ENCODE measurements at places on chromosomes 13 and 19. TPM values are rescaled to one million over a fixed set of nuclear protein-coding genes. Genes with fewer than 3 reads are reported as not detected.

- DNase-seq: peak; percentile 87
These were observed 173.8 kb upstream of the SOX1 start for GRCh38 chr13:111893071-111893606.

DNA sequence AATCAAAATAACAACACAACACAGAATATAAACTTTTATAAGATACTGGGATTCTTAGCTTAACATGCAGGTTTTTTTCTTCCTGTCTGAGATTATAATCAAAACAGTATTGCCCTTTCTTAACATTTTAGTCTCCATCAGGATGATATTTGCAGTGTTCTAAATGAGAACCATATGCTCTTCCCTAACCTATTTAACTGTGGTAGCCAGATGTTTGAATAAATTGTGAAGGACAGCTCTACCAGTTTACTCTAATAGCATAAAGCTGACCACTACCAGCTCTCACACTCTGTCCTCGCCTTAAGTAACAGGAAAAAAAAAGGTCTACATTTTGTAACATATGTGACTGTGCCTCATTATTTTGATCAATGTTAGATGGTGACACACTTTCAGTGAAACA, 618.7 kb upstream of the SGCG start:
- DNase-seq: no peak

DNA sequence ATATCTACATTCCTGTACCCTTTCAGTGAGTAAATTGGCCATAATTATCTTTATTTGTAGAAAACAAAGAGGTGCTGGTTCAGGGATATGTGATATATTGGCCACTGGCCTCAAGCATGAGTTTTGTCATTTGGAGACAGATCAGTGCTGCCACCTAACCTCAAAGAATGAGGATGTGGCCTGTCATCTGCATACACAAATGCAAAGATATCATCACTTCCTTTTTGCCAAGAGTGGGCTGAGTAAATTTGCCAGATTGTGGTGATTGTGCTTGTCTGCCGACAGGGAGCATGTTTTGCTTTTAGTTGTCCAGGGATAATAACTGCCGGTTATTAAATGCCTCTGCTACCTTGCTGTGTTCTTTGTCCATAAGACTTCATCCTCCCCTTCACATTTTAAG, 44.2 kb downstream of the WASF3 start:
- no peak for DNase-seq

GRCh38 chr13:106911627-106912026, 343.7 kb upstream of the ARGLU1 start:
- DNase-seq: no peak

- DNase-seq: no peak
These were observed 9.6 kb downstream of the MIR17HG start for GRCh38 chr13:91356919-91357612.

DNA sequence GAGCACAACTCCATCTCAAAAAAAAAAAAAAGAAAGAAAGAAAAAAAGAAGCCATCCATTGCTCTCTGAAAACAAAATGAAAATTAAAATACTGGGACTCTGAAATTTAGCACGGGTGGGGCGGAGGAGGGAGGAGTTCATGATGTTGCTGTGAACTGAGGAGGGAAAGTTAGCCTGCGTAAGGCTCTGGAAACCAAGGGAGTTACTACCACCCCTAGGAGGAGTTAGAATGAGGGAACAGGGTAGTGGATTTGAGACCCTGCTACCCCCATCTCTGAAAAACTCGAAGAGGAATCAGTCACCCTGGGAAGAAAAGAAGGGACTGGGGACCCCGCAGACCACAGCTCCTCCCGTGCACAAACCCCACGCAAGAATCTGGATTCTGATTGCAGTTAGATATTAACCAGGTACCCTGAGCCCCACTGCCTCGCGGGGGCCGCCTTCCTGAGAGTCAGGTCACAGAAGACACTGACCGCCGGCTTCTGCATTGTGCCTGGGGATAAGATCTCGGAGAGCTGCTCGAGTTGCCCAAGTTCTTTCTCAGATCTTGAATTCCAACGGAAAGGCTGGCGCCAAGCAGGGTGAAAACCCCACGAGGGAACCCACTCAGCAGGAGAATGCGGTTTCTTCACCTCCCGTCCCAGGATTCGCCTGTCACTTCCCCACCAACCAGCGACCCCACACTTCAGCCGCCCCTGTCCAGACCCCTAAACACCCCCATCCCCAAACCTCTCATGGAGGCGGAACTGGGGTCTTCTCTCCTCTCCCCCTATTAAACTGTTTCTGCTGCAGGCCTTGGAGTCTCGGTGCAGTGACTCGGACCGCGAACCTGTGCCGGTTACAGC, 870 bp downstream of the ZNF442 start:
- DNase-seq: peak; percentile 2

- DNase-seq: no peak
These were observed 2.9 kb downstream of the PROSER3 start for GRCh38 chr19:35760711-35761349.

GRCh38 chr13:27257648-27258253, 6.4 kb downstream of the RPL21 start:
- no peak for DNase-seq

- DNase-seq: no peak
These were observed 6.6 kb downstream of the EML2 start for GRCh38 chr19:45632468-45633196.

- DNase-seq: no peak
These were observed 154.7 kb downstream of the USP12 start for GRCh38 chr13:27016875-27017274.

Gene KLK5
- 0.44 TPM for total RNA-seq

Gene SPIB
- total RNA-seq: 0.40 TPM

Gene FREM2
- total RNA-seq: 16.0 TPM

Gene SLC10A2
- total RNA-seq: not detected
